T-helper 2 cell (primary cell): ENCODE measurements at places on chromosomes 3 and 15.

GRCh38 chr15:25736461-25736860 is 126.7 kb downstream of the ATP10A start:
- no peak for DNase-seq

DNA sequence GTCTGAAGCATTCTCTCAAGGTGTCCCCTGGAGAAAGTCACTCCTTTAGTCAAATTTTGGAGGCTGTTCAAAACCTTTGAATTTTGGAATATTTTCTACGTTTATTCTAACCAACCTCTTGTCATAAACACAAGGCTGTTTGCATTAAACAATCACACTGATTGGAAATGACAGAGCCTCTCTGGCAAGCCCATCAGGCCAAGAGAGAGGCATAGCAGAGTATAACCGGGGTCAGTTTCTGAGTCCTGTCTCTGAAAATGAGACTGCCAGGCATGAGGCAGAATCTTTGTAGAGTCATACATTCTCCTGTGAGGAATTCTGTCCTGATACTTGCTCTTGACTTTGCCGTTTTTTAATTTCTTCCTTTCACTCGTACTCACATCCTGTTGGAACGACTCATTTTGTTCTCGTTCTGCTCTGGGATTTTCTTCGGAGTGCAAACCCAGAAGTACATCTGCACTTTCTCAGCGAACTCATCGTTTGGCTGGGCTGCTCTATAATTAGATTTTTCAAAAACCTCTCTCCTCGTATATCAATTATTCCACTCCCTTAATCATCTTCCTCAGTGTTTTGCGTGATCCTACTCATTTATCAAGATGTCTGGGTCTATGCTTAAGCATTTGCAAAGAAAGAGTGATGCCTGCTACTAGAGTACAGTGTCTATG is 114.2 kb downstream of the AGBL1 start:
- no peak for DNase-seq

- no peak for DNase-seq
Observed at GRCh38 chr3:23219552-23219951, 16.4 kb downstream of the UBE2E2 start.

- DNase-seq: no peak
Observed at GRCh38 chr3:1726741-1727140, 371.9 kb upstream of the CNTN4 start.

DNA sequence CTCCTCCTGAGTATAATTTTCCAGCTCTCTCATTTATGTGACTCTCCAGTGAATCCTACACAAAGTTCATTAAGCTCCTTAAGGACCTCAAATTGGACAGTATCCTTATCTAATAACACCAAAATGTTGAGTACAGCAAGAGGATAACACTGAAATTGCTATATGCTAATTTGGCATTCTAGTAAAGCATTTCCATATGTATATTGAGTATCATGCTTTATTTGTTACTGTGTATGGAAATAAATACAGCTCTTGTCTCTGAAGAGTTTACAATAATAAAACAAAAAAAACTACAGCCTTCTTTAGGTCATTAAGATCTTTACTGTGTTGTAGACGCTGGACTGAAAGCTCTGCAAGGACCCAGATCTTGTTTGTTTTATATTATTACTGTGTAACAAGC is 1341.3 kb downstream of the ROBO1 start:
- no peak for DNase-seq

GRCh38 chr3:69999140-70000027 is at the start of gene SAMMSON:
Gene SAMMSON (plus strand): TSS chr3:69999733.
- no peak for DNase-seq
